Activated CD4-positive, alpha-beta T cell treated with anti-CD3 and anti-CD28 coated beads, Interleukin-2, amount 50 U/mL, for 1 hour (primary cell): ENCODE measurements at places on chromosomes 6 and 20.

GRCh38 chr6:72826744-72827438, 205.0 kb downstream of the KCNQ5 start:
- no peak for DNase-seq

DNA sequence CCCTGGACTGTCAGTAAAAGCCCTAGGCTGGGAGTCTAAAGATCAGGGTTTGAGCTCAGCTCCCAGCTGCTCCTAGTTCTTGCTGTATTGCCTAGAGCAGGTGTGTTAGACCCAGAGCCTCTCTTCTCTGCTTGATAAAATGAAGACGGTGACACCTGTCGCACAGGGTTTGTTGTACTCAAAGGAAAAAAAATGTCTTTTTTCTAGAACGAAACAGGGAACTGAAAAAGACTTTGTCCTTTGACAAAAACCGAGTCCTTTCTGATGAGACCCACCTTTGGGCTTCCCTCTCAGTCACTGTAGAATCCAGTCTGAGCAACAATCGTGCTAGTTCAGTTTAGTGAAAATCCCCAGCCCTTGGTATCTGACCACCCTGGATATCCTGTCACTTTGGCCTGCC, 102.1 kb upstream of the LAMP5 start:
- no peak for DNase-seq

- DNase-seq: no peak
These were observed 122.6 kb upstream of the PLCB4 start for GRCh38 chr20:8946036-8946940.

- DNase-seq: no peak
These were observed 137.3 kb upstream of the PMEPA1 start for GRCh38 chr20:57847104-57847503.

DNA sequence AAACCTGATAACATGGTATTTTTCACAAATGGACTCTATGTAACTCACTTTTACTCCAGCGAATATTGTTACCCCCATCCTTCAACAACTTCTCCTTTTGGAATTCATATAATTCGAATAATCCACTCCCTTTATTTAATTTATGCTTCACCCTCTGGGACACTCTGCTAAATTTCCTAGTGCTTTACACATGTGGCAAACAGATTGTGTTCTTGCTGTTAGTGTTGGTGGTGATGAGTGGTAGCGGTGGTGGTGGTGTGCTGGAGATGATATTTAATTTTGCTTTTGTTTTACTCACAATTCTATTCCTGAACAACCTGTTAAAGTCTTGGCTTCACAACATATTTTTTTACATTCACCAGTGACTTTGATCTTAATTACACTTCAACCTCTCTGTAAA, 32.8 kb downstream of the HTR1B start:
- no peak for DNase-seq

GRCh38 chr6:236519-236918, 55.8 kb upstream of the DUSP22 start:
- DNase-seq: no peak

- no peak for DNase-seq
These were observed 191.8 kb upstream of the LRFN2 start for GRCh38 chr6:40778918-40779317.

- peak; percentile 57 for DNase-seq
These were observed 796 bp downstream of the SENP6 start for GRCh38 chr6:75602246-75603105.

DNA sequence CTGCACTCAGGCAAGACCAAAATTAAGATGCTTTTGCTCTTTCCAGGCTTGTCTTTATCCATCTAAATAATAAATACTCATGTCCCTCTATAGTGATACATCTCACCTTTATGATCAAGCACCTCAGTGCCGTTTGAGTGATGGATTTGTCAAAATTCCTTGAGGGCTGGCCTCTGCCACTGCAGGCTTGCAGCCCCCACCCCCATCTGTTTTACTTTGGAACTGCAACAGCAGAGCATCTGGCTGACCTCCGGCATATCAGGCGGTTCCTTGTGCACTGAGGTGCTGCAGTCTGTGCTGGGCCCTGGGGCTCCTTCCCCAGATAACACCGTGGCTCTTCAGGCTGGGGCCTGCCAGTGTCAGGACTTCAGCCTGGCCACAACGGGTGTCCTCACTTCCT, 386.9 kb downstream of the CDH26 start:
- DNase-seq: no peak

GRCh38 chr6:126803769-126804168, 314.7 kb upstream of the RSPO3 start:
- DNase-seq: no peak

- no peak for DNase-seq
These were observed 174.4 kb upstream of the RIN2 start for GRCh38 chr20:19583532-19584175.
